ENCODE measurements at places on chromosomes 7 and 10. TPM values are rescaled to one million over a fixed set of nuclear protein-coding genes. Genes with fewer than 3 reads are reported as not detected.
A peak's percentile ranks its signal among the peaks of the same experiment; 100 is the strongest.

DNA sequence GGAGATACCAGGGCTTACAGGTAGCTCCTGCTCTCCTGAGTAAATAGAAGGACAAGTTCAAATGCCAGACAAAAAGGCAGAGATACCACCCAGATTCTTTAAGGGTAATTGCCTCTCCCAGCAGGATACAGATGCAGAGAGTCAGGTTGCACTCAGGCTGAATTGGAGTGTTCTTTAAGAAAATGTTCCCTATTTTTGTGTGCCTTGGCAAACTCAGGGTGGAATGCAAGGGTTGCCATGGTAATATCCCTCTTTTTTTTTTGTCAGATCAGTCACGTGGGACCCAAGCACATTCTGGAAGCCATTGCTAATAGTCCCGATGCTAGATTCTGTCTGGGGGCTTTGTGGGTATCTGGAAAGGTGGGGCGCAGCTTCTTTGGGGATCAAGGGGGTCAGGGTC lies 628.0 kb downstream of the CALN1 start:
- peak; percentile 6 for DNase-seq

DNA sequence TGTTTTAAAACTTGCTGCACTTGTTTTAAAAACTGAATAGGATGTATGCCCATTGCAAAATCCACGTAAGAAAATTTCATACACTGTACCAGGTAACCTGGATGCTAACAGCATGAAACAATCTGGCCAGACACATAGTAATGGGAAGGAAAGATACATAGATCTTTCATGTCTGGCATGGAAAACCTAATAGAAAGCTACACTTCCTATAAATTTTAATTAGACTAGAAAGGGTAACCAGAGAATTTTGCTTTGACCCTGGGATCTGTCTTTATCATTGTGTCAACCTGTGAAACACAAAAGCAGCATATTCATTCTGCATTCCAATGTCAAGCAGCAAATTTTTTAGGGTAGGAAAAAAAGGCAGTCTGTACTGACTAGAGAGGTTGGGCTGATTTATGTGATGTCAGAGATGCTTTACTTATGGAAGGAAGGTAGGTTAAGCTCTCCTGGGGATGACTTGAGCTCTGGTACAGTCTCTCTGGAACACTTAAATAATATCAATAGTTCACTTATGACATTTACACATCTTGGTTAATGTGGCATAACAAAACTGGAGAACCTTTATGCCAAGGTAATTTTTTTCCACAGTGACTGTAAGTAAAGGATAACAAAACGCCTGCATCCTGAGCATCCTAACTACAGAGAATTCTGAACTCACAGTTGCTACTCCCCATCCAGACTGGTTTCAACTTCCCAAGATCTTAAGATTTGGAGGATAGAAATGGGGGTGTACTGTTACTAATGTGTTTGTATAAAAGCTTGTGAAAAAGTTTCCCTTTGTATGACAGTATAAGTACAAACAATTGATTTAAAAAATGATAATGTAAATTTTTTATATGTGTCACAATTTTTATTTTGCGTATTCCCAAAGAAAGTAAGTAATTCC lies 44.7 kb downstream of the DOCK4 start:
- no peak for DNase-seq

OR9A2 gene
- not detected for total RNA-seq

HOXA6 gene
- total RNA-seq, result 3.1 TPM

ZNF804B gene
- total RNA-seq, result not detected
